ENCODE measurements at places on chromosomes 11 and 22.

DNA sequence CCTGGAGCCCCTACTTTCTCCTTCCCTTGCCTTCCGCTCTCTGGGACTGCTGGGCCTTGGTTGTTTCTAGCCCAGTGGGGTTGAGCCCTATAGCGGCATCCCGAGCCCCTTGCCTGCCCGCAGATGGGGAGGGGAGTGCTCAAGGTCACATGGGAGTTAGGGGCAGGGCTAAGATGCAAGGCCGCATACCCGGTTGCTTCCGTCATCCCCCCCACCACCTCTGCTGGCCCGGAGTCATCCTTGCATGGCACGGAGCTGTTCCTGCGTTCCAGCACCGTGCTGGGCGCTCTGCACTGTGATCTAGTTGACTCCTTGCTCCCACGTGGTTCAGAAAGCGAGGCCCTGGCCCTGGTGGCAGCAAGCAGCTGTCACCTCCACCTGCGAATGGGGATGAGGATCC lies 18.0 kb downstream of the FLRT1 start:
- no peak for DNase-seq

DNA sequence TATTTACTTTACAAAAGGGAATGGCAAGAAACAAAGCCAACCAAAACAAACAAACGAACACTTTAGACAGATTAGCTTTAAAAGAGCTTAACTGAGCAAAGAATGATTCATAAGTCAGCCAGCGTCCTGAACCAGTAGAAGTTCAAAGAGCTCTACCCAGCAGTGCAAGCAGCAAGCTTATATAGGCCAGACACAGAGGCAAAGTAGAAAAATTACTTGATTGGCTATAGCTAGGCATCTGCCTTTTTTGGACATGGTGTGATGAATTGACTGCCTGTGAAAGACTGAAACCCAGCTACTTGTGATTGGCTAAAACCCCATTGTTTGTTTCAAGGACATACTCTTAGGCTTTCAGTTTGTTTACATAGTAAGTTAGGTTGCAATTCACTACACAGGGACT lies 2120.0 kb upstream of the RAG2 start:
- DNase-seq = no peak

- no peak for DNase-seq
Observed at GRCh38 chr11:74268456-74268855, 43.0 kb downstream of the P4HA3 start.

DNA sequence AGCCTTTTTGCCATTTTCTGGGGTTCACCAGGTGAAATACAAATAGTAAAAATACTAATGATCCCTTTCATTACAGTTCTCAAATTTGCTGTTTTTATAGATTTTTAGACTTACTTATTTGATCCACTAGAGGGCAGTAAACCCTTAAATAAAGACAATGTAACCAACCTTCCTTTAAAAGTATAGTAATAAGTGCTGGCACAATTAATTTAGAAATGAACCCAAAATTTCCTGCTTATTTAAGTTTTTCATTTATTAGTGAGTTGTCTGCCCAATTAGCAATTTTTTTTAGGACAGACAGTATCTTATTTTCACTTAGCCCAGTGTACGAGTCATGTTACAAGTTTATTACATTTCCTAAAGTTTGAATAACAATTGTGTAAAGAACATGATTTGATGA lies 4.7 kb downstream of the DDIAS start:
- DNase-seq = no peak

GRCh38 chr11:103170865-103171264 lies 61.6 kb downstream of the DYNC2H1 start:
- DNase-seq = no peak
